HFFc6 (cell line): ENCODE measurements at places on chromosomes 1 and 21. TPM values are rescaled to one million over a fixed set of nuclear protein-coding genes. Genes with fewer than 3 reads are reported as not detected.
A peak's percentile ranks its signal among the peaks of the same experiment; 100 is the strongest.

DNA sequence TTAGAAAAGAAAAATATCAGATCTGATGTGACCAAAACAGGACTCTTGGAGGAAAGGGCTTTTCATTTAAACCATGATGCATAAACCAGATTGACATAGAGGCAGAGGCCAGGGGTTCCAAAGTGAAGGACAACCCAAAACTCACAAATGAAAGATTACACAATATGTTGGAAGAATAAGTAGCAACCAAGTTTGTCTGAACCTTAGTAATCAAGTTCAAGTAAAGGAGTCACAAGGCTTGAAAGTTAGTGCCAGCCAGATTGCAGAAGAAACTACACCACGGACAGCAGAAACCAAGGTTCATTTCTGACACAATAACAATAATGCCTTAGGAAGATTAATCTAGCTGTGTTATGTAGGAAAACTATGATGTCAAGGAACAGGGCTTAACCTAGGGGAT is 124.6 kb downstream of the ZC3H11B start:
- H3K4me1 ChIP-seq: no peaks in the 10 kb centered on the region
- DNase-seq: no peak
- no peaks in the 10 kb centered on the region for H3K36me3 ChIP-seq
- no peak overlapping the region for H3K27ac ChIP-seq

GRCh38 chr1:113156368-113156767 is 83.4 kb downstream of the LRIG2 start:
- no peaks in the 10 kb centered on the region for H3K4me1 ChIP-seq
- no peak overlapping the region for H3K4me3 ChIP-seq
- peaks cover 11% of the 10 kb centered on the region for H3K27me3 ChIP-seq
- peaks cover 9% of the 10 kb centered on the region; the same call in 1 of the 2 replicates for H3K36me3 ChIP-seq
- H3K27ac ChIP-seq: no peak overlapping the region
- no peak for DNase-seq

- DNase-seq: peak; percentile 38
- H3K27ac ChIP-seq: peak overlapping the region; percentile 96
- H3K4me1 ChIP-seq: peaks cover 23% of the 10 kb centered on the region
- H3K36me3 ChIP-seq: no peaks in the 10 kb centered on the region
- peaks cover 4% of the 10 kb centered on the region; the same call in 1 of the 2 replicates for H3K27me3 ChIP-seq
- peak overlapping the region; percentile 86 for H3K4me3 ChIP-seq
These were observed 65.8 kb downstream of the SIK1 start for GRCh38 chr21:43361127-43361492.

DNA sequence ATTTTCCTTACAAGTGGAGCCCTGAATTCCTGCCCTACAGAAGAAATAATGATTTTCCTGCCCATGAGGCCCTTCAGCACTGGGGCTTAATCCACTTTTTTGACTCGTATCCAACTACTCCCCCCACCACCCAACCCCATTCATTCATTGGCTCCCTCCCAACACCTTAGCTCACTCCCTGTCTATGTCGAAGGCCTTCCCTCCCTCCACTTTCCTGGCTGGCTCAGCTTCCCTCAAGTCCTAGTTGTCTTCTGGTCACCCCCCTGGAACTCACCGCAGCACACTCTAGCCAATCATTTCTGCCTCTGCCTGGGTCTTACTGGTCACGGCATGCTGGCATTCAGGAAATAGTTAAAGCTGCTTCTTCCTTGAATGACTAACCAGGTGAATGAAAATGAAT is 118.9 kb downstream of the PGBD5 start:
- no peak overlapping the region for H3K4me3 ChIP-seq
- no peak for DNase-seq
- H3K27ac ChIP-seq: no peak overlapping the region
- H3K4me1 ChIP-seq: peaks cover 22% of the 10 kb centered on the region
- peaks cover 5% of the 10 kb centered on the region for H3K27me3 ChIP-seq
- H3K36me3 ChIP-seq: no peaks in the 10 kb centered on the region

DNA sequence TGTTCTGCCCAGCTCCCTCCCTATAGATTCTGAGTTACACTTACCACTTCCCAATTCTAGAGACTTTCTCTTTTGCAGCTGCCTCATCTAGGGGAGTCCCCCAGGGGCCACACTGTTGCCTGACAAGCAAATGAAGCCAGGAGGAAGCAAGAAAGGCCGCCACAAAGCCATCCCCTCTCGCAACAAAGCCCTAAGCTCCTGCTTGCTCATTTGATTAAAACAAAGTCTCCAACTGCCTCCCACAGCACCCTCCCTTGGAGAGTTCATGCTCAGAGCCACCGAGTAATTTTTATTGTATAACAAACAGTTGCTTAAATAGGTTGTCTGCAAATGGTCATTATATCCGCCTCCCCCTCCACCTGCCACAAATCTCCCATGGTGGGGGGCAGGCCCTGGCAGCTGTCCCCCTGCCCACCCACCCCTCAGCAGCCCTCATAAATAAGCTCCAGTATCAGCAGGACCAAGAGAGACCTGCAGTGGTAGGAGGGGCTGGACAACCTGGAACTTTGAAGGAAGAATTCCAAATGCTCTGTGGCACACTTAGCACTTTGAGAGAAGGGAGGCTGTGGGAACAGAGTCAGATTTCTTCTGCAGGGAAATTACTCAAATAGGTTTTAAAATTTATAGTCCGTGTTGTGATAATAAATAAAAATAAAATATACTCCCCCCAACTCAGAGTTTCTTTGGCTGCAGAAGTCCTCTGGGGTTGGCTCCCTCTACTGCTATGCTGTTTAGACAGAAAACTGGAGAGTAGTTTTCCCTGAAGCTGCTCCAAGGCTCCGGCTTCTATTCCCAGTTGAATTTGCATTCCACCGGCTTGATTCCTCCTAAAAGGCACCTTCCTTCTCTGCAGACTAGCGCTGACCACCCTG is 237.5 kb downstream of the TTLL7 start:
- H3K4me3 ChIP-seq: no peak overlapping the region
- no peak for DNase-seq
- no peak overlapping the region for H3K27ac ChIP-seq
- no peaks in the 10 kb centered on the region for H3K36me3 ChIP-seq
- H3K4me1 ChIP-seq: no peaks in the 10 kb centered on the region

GRCh38 chr1:77399250-77400086 is 117.6 kb downstream of the AK5 start:
- H3K27ac ChIP-seq: no peak overlapping the region
- H3K36me3 ChIP-seq: peaks cover 17% of the 10 kb centered on the region
- no peaks in the 10 kb centered on the region; the same call in 1 of the 2 replicates for H3K27me3 ChIP-seq
- DNase-seq: no peak

DNA sequence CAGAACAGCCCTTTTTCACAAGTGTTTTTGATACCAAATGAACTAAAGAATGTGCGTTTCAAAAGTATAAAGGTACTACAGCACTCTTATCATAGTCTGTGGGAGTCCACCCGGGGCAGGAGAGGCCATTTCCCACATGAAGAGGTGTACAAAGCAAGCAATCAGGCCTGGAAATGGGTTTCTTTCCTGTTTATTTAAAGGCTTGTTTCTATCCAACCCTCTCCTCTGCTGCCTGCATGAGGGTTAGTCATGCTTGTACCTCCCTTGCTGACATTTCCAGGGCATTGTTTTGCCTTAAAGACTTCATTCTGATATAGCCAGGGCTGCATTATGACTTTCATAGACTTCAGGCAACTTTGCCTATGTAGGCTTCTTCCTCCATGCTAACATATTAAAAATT is 11.6 kb downstream of the SELP start:
- H3K27ac ChIP-seq: no peak overlapping the region
- H3K4me3 ChIP-seq: no peak overlapping the region
- no peaks in the 10 kb centered on the region for H3K4me1 ChIP-seq
- H3K27me3 ChIP-seq: no peaks in the 10 kb centered on the region; the same call in 1 of the 2 replicates
- DNase-seq: no peak

- DNase-seq: no peak
- no peak overlapping the region for H3K27ac ChIP-seq
- H3K4me3 ChIP-seq: no peak overlapping the region
- no peaks in the 10 kb centered on the region for H3K36me3 ChIP-seq
- H3K27me3 ChIP-seq: peaks cover 2% of the 10 kb centered on the region
These were observed 42.2 kb downstream of the SLC37A1 start for GRCh38 chr21:42555756-42556438.

- H3K4me3 ChIP-seq: no peak overlapping the region
- peaks cover 53% of the 10 kb centered on the region for H3K36me3 ChIP-seq
- H3K27ac ChIP-seq: peak overlapping the region; percentile 49; the same call in 1 of the 2 replicates
- H3K27me3 ChIP-seq: no peaks in the 10 kb centered on the region
- peak; percentile 37 for DNase-seq
These were observed 21.2 kb downstream of the CEP170 start for GRCh38 chr1:243233908-243234307.

DNA sequence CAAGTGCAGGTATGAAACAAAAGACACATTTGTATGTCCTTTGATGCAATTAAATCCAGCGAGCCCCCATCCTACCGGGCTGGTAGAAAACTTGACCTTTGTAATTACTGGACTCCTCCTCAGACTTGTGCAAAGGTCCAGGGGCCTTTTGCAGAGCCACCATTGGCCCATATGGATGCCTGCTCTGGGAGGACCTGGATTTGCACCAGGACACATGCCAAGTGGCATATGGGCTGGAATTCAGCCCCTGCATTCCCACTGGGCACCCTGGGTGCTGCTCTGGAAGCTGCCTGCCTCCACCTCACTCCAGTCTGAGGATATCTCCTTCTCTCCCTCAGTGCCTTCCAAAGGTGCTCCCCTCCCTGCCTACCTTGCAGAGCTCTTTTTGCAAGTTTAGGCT is 36.0 kb downstream of the LACTBL1 start:
- H3K4me1 ChIP-seq: no peaks in the 10 kb centered on the region
- H3K36me3 ChIP-seq: peaks cover 5% of the 10 kb centered on the region
- peaks cover 40% of the 10 kb centered on the region for H3K27me3 ChIP-seq
- DNase-seq: no peak
- H3K4me3 ChIP-seq: no peak overlapping the region

DNA sequence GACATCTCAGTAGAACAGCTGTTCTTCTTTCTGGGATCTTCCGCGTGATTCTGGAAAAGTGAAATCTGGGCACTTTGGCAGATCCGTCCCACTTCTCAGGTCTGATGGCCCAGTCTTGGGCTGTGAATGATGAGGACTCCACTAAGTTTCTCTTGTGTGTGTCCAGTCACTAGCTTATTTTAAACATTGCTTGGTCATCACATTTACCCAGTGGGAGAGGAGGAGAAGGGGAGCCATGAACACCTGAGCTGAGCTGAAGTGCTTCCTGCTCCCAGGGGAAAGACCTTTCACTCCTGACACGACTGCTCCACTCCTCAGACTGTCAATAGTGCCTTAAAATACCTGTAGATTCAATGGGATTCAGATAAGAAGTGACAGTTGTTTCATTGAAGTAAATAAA is 101.9 kb upstream of the SLC35F3 start:
- no peak overlapping the region for H3K27ac ChIP-seq
- no peaks in the 10 kb centered on the region for H3K27me3 ChIP-seq
- H3K4me1 ChIP-seq: no peaks in the 10 kb centered on the region
- no peak for DNase-seq

GRCh38 chr1:151314137-151314875 is 12.9 kb downstream of the PI4KB start:
- peak overlapping the region; percentile 70 for H3K4me3 ChIP-seq
- peak overlapping the region; percentile 77 for H3K27ac ChIP-seq
- peaks cover 61% of the 10 kb centered on the region for H3K4me1 ChIP-seq
- peaks cover 48% of the 10 kb centered on the region for H3K36me3 ChIP-seq
- H3K27me3 ChIP-seq: no peaks in the 10 kb centered on the region; the same call in none of the 2 replicates

GRCh38 chr1:237041795-237042525 is at the start of gene RYR2:
Gene RYR2, plus strand, starts transcription at chr1:237042184. Its CDS starts 338 bp downstream, at chr1:237042522.
- H3K27ac ChIP-seq: no peak within 1 kb of the TSS
- no peaks in the 10 kb centered on the region for H3K4me1 ChIP-seq
- H3K27me3 ChIP-seq: no peaks in the 10 kb centered on the region; the same call in 1 of the 2 replicates

- no peaks in the 10 kb centered on the region; the same call in 1 of the 2 replicates for H3K27me3 ChIP-seq
- H3K27ac ChIP-seq: no peak overlapping the region
- H3K4me1 ChIP-seq: peaks cover 19% of the 10 kb centered on the region
- H3K36me3 ChIP-seq: no peaks in the 10 kb centered on the region
- H3K4me3 ChIP-seq: no peak overlapping the region
These were observed 39.8 kb upstream of the FHAD1 start for GRCh38 chr1:15207031-15207828.

GRCh38 chr1:86201311-86201710 is 44.7 kb upstream of the COL24A1 start:
- H3K36me3 ChIP-seq: no peaks in the 10 kb centered on the region
- peaks cover 6% of the 10 kb centered on the region; the same call in 1 of the 2 replicates for H3K4me1 ChIP-seq
- no peak for DNase-seq
- H3K27ac ChIP-seq: no peak overlapping the region
- H3K4me3 ChIP-seq: no peak overlapping the region

DNA sequence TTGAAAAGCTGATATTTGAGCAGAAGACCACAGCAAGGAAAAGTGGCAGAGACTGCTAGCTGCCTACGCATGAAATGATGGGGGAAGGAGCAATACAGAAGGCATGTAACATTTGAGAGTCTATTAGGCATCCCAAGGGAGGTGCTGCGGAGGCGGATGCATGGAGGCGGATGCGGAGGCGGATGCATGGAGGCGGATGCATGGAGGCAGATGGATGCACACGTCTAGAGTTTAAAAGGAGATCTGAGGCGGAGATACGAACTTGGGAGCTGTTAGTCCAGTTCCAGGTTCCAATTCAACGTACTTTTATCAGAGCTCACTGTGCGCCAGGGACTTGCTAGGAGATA is 744 bp upstream of the DDX20 start:
- peak overlapping the region; percentile 98 for H3K27ac ChIP-seq
- H3K4me3 ChIP-seq: peak overlapping the region; percentile 90
- DNase-seq: peak; percentile 53
- H3K27me3 ChIP-seq: no peaks in the 10 kb centered on the region; the same call in 1 of the 2 replicates
- H3K4me1 ChIP-seq: peaks cover 34% of the 10 kb centered on the region

- no peaks in the 10 kb centered on the region for H3K27me3 ChIP-seq
- no peaks in the 10 kb centered on the region for H3K4me1 ChIP-seq
- H3K36me3 ChIP-seq: no peaks in the 10 kb centered on the region
- DNase-seq: no peak
These were observed 186.6 kb upstream of the ST6GALNAC5 start for GRCh38 chr1:76680651-76681050.

- peaks cover 1% of the 10 kb centered on the region for H3K27me3 ChIP-seq
- no peak overlapping the region for H3K27ac ChIP-seq
- H3K4me3 ChIP-seq: no peak overlapping the region
- peaks cover 10% of the 10 kb centered on the region for H3K4me1 ChIP-seq
- no peaks in the 10 kb centered on the region for H3K36me3 ChIP-seq
- no peak for DNase-seq
These were observed 1.1 kb downstream of the DENND2D start for GRCh38 chr1:111199329-111199728.

DNA sequence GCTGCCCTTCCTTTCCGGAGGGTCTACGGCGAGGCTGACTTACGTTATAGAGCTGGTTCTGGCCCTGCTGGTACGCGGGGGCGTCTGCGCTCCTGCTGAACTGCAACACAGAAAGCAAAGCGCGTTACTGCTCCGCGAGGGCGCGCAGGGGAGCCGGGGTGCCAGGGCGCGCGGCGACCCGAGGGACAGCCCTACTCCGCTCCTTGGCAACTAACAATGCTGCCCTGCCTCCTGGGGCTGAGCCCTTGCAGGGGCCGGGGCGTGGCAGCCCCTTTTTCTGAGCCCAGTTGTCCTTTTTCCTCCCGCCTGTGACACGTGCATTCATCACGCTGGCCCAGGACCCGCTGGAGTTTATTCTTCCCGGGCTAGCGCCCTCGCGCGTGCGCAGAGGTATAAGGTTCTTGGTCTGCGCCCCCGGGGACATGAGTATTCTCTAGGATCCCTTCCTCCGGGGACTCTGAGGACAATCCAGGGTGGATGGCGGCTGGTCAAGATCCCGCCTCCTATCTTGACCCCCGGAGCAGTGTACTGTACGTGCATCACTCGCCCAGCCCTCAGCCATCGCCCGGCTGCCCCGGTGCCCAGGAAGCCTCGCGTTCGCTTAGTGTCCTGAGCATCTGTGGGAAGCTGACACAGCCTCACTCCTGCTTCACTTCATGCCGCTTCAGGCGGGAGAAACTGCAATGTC is 78.9 kb downstream of the CD247 start:
- H3K36me3 ChIP-seq: no peaks in the 10 kb centered on the region
- DNase-seq: no peak

Gene SLC2A5
- total RNA-seq: 0.45 to 0.83 TPM in 2 of 3 replicates, not detected in the other

Gene USH2A
- total RNA-seq: 0.02 to 0.06 TPM (median 0.05 TPM) in 3 replicates

Gene SOD1
- total RNA-seq: 283 to 341 TPM (median 306 TPM) in 3 replicates

Gene KRTAP19-1
- not detected in 2 replicates for total RNA-seq

Gene SERPINC1
- 0.15 to 0.39 TPM (median 0.27 TPM) in 3 replicates for total RNA-seq

Gene LCE1E
- not detected in 3 replicates for total RNA-seq

Gene PEAR1
- 3.4 to 22.7 TPM (median 3.7 TPM) in 3 replicates for total RNA-seq
